A549 (cell line): ENCODE measurements at places on chromosomes 2 and 18. TPM values are rescaled to one million over a fixed set of nuclear protein-coding genes. Genes with fewer than 3 reads are reported as not detected.

PPP1R1C gene
- polyA plus RNA-seq = 0.81 to 1.4 TPM (median 0.89 TPM) in 3 replicates

ITGB6 gene
- 4.1 to 4.8 TPM (median 4.2 TPM) in 3 replicates for polyA plus RNA-seq

SLC35F5 gene
- polyA plus RNA-seq = 45.0 to 50.0 TPM (median 45.6 TPM) in 3 replicates

RGPD4 gene
- polyA plus RNA-seq = 0.01 to 0.03 TPM (median 0.01 TPM) in 3 replicates

LIPG gene
- 0.31 to 0.36 TPM (median 0.33 TPM) in 3 replicates for polyA plus RNA-seq

MC4R gene
- 0.05 to 0.08 TPM in 2 of 3 replicates, not detected in the other for polyA plus RNA-seq

CCDC102B gene
- polyA plus RNA-seq = 0.58 to 1.4 TPM (median 1.2 TPM) in 3 replicates

SFT2D3 gene
- polyA plus RNA-seq = 4.2 to 4.9 TPM (median 4.5 TPM) in 3 replicates

GAL3ST2 gene
- polyA plus RNA-seq = 0.41 to 0.86 TPM (median 0.61 TPM) in 3 replicates

CTNNA2 gene
- 0.53 to 0.94 TPM (median 0.72 TPM) in 3 replicates for polyA plus RNA-seq

CELF4 gene
- polyA plus RNA-seq = not detected in 3 replicates

ANO7 gene
- 2.0 to 3.0 TPM (median 2.7 TPM) in 3 replicates for polyA plus RNA-seq

ABCG5 gene
- not detected in 3 replicates for polyA plus RNA-seq

C2orf72 gene
- polyA plus RNA-seq = 4.1 to 5.2 TPM (median 4.9 TPM) in 3 replicates

RAB3GAP1 gene
- 29.7 to 31.3 TPM (median 30.1 TPM) in 3 replicates for polyA plus RNA-seq

SPDYA gene
- polyA plus RNA-seq = 0.14 to 0.34 TPM (median 0.24 TPM) in 3 replicates

CCBE1 gene
- 9.7 to 10.4 TPM (median 9.9 TPM) in 3 replicates for polyA plus RNA-seq

CDCA7 gene
- polyA plus RNA-seq = 37.0 to 40.3 TPM (median 39.4 TPM) in 3 replicates

IL36G gene
- not detected in 3 replicates for polyA plus RNA-seq

SCN2A gene
- polyA plus RNA-seq = 0.01 to 0.05 TPM (median 0.03 TPM) in 3 replicates

KANSL1L gene
- polyA plus RNA-seq = 1.0 to 1.2 TPM (median 1.0 TPM) in 3 replicates

ERBB4 gene
- polyA plus RNA-seq = not detected in 3 replicates

HTRA2 gene
- 33.6 to 36.5 TPM (median 34.0 TPM) in 3 replicates for polyA plus RNA-seq

SERPINB11 gene
- polyA plus RNA-seq = not detected in 3 replicates

HADHB gene
- polyA plus RNA-seq = 93.1 to 102 TPM (median 95.4 TPM) in 3 replicates

SCLY gene
- 25.5 to 28.3 TPM (median 28.1 TPM) in 3 replicates for polyA plus RNA-seq

KCNE4 gene
- polyA plus RNA-seq = 0.68 to 2.3 TPM (median 1.4 TPM) in 3 replicates
